Stimulated activated CD4-positive, alpha-beta T cell treated with anti-CD3 and anti-CD28 coated beads, Interleukin-1b, Interleukin-23, amount 100 ng/mL, for 24 hours (primary cell): ENCODE measurements at places on chromosomes 7 and 10.

GRCh38 chr10:71916827-71917226, 47.4 kb upstream of the CHST3 start:
- DNase-seq: no peak

DNA sequence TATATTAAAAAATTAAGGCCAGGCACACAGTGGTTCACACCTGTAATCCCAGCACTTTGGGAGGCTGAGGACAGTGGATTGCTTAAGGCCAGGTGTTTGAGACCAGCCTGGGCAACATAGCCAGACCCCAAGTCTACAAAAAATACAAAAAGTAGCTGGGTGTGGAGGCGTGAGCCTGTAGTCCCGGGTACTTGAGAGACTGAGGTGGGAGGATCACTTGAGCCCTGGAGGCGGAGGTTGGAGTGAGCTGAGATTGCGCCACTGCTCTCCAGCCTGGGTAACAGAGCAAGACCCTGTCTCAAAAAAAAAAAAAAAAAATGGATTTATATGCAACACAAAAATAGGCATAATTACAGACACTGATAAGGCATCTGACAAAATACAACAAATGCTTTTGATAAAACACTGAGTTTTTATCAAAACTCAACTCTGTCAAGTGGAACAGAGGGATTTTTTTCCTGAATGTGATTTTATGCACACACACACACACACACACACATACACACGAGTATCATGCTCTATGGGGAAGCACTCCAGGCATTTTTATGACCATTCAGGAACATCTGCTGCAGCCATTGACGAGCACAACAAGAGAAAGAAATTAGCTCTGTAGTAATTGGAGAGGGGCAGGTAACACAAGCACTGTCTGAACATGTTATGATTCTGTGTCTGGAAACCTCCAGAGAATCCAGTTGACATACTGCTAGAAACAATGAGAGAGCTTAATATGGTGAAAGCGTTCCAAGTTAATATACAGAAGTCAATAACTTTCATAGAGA, 193.1 kb downstream of the WDR37 start:
- no peak for DNase-seq

- DNase-seq: no peak
These were observed 4.3 kb downstream of the FBXL15 start for GRCh38 chr10:102424916-102425315.

- DNase-seq: no peak
These were observed 92.2 kb downstream of the GATA3 start for GRCh38 chr10:8146650-8147049.

DNA sequence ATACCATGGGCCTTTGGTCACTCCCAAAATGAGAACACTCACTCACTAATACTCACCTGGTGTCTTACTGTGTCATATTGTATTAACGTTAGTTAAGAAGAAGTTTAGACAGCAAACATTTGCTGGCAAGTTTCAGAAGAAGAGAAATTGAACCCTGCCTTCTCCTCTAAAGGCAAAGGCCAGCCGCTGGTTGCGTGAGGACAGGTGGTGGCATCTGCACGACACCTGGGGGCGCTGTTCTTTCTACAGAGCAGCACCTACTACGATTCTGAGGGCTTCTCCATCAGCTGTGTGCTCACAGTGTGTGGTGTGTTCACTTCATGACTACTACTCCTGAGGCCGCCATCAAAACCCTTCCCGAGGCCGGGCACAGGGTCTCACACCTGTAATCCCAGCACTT, 17.9 kb upstream of the CLEC2L start:
- DNase-seq: no peak
